ENCODE measurements at places on chromosomes 12 and 14. TPM values are rescaled to one million over a fixed set of nuclear protein-coding genes. Genes with fewer than 3 reads are reported as not detected.

DNA sequence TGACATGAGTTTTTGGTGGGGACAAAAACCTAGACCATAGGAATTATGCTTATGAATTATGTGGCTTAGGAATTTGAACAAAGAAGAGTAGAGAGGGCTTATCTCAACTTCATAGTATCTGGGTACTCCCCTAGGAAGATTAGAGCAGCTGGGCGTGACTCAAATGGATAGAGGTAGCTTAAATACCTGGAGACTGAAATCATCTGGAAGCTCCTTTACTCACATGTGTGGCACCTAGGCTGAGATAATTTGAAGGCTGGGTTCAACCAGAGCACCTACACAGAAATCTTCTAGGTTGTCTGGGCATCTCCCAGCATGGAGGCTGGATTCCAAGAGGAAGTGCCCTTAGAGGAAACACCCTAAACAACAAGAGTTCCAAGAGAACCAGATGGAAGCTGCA lies 393.9 kb downstream of the ADAMTS20 start:
- DNase-seq: no peak

DNA sequence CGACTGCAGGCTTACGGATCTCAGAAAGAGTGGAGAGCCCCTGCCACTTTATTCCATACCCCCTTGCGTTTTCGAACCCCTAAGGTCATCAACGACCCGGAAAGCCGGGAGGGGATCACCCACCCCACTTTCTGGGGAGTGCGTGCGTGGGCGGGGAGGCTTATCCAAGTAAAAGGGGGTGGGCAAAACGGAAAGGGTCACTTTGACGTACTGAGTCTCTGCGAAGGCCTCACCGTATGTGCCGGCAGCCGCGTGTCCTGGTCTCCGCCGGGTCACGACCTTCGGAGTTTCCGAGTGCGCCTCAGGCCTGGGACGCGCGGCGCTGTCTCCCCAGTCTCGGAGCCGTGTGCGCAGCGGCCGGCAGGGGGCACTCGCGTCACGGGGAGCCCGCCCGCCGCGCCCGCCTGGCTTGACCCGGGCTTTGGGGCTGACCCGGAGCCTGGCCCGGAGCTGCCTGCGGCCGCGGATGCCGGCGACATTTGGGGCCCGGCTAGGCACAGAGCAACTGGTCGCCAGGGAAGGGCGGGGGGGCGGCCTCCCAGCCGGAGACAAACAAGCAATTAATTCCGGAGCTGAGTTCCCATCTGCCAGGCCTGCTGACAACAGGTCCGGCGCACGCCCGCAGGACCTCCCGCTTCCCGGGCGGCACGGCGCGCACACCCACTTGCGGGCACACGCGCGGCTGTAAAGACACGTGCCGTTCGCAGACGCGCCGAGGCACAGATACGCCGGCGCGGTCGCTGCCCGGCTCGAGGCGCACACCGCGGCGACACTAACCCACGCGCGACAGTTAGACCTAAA lies 890 bp upstream of the KIF26A start:
- DNase-seq: peak; percentile 6

The OLR1 gene
- total RNA-seq: not detected

- DNase-seq: no peak
These were observed 260.4 kb downstream of the DPF3 start for GRCh38 chr14:72633551-72633950.

GRCh38 chr12:46701356-46701755 lies 124.4 kb downstream of the SLC38A4 start:
- DNase-seq: no peak

DNA sequence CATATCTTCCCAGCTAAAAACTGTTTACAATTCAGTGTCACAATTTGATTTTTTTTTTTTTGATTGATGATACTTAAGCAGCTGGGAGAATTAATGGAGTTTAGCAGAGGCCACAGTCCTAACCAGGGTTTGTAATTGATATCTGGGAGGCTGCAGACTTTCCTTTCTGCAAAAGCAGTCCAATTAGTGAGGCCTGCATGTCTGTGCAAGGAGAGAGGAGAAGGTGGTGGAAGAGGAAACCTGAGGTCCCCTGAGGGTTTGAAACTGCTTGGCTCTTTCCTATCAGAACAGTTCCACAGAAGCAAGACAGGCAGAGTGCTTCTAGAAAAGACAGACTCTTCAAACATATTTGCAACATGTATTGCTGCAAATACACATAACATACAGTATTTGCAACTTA lies 160.8 kb upstream of the KRR1 start:
- no peak for DNase-seq

DNA sequence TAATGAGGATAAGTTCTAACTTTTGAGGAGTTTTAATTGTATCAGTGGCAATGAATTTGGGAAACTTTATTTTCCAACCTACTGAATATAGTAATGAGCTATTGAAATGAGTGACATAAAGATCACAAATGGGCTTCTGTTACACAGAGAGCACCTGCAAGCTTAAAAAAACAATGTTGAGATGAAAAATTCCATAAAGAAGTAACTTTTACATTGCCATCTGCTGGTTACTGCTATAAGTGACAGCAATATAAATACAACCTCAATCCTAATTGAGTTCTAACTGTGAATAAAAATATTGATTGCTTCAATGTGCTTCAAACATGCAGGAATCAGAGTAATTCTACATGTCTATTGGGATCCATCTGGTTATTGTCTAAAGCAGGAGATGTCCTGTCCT lies 14.2 kb downstream of the WIF1 start:
- DNase-seq: peak; percentile 25

DNA sequence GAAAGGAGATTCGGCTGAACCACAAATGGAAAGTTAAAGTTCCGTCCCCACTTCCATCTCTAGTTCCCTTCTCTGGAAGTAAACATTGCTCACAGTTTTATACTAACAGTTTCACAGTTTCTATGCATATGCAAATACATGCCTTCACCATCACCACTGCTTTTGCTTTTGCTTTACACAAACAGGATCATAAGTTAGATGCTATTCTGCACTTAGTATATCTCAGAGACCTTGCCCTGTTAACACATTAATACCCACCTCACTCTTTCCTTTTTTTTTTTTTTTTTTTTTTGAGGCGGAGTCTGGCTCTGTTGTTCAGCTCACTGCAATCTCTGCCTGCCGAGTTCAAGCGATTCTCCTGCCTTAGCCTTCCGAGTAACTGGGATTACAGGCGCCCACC lies 890 bp downstream of the TEP1 start:
- peak; percentile 27 for DNase-seq

DNA sequence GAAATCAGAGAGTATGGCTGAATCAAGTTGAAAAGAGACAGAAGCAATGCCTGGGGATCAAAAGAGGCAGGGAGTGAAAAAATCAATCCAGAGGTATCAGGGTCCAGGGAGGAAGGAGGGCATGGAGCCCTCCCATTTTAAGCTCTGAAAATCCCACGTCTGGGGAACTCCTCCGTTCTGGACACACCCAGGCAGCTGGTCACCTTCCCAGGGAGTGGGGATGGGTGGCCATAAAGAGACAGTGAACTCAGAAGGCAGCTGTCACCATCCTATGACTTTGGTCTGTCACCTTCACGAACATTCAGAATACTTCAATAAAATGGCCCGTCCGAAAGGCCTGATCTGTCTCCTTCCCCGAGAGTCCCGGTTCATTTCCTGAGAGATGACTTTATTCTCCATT lies 71.6 kb downstream of the MAP1LC3B2 start:
- DNase-seq: no peak

The PPP4R4 gene
- total RNA-seq: 0.98 TPM

DNA sequence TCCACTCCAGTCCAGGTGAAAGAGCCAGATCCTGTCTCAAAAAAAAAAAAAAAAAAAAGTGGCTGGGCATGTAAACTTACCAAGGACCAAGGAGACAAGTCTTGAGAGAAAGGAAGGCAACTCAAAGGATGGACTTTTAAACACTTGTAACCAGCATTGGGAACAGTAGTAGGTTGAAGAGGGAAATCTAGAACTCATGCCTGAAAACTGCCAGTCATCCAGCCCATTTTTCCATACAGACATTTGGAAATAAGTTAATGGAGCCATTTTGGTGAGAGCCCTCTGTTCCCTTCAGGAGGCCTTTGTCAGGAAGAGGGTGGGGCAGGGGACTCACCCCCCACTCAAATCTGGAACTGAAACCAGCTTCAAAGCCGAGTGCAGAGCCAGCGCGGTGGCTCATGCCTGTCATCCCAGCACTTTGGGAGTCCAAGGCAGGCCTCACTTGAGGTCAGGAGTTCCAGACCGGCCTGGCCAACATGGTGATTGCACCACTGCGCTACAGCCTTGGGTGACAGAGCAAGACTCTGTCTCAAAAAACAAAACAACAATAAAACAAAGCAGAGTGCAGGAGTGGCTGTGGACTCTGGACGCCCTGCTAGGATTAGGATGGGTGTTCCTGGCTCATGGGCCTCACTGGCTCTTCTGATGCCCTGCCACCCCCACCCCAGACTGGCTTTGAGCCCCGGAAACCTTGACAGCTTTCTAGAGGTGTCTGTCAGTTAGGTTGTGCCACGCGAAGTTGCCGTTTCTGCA lies 1.6 kb upstream of the MLXIP start:
- no peak for DNase-seq

The TMEM106C gene
- 90.7 TPM for total RNA-seq

DNA sequence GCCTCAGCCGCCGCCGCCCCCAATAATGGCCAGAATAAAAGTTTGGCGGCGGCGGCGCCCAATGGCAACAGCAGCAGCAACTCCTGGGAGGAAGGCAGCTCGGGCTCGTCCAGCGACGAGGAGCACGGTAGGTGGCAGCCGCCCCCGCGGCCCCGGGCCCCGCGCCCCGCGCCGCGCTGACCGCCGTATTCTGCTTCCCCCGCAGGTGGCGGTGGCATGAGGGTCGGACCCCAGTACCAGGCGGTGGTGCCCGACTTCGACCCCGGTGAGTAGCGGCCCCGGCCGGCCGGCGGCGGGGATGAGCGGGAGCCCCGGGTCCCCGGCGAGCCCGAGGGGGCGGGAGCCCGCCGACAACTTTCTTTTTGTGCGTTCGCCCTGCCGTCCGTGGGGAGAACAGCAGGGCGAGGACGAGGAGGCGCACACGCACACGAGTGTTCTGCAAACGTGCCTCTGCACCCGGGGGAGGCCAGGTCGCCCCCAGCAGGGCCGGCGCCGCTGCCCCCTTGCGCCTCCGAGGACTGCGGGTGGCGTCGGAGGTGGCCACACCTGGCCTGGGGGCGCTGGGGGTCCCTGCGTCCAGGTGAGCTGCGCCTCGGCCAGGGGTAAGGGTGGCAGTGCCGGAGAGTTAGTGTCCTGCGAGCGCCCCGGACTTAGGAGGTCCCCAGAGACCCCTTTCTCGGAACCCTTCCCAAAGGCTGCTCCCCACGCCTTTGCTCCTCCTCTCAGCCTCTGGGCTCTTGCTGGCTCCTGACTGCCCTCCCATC lies 794 bp downstream of the RCOR1 start:
- DNase-seq: peak; percentile 27

The THTPA gene
- 26.8 TPM for total RNA-seq

The RAD9B gene
- total RNA-seq: 5.5 TPM

GRCh38 chr14:53193193-53193592 lies 40.1 kb upstream of the DDHD1 start:
- DNase-seq: peak; percentile 39

The NDRG2 gene
- total RNA-seq: 10.5 TPM

The SRGAP1 gene
- total RNA-seq: 11.9 TPM

- no peak for DNase-seq
These were observed 635.6 kb upstream of the TBX3 start for GRCh38 chr12:115319446-115320040.

The GUCY2C gene
- total RNA-seq: not detected

DNA sequence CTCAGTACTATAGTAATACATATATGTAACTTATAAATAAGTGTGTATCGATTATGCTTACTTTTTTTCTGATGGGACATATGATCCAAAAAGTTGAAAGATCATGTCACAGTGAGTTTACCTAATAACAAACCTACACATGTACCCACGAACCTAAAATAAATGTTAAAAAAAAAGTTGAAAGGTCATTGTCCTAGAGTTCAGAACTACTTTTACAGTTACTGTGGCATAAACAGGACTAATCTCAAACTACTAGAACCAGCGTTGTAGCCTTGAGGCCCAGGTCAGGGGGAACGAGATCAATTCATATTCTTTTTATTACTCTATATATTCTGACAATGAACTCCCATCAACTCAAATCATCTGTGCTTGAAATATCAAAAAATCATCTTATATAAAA lies 81.8 kb downstream of the ITPR2 start:
- DNase-seq: no peak

DNA sequence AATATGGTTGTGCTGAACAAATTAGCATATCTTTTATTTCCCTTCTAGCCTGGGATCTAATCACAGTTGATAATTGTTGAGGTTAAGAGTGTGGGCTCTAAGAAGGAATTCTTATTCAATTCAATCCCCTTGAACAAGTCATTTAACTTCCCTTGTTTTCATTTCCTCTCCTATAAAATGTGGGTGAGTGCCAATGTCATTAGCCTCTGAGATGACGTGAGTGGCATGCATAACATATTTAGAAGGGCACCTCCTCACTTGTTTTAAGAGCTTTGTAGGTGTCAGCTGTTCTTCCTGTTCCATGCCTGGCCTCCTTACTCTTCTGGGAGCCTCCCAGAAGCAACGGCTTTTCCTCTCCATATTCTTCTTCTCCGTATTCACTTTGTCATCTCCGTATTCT lies 155.4 kb upstream of the NEDD1 start:
- no peak for DNase-seq

The TMEM119 gene
- total RNA-seq: 164 TPM

GRCh38 chr14:95318399-95319311 lies 1.1 kb downstream of the CLMN start:
- no peak for DNase-seq

The LRTM2 gene
- not detected for total RNA-seq

GRCh38 chr12:116916122-116916521 lies 5.4 kb downstream of the FBXW8 start:
- peak; percentile 57 for DNase-seq

Measured in fibroblast of the aortic adventitia (primary cell).